Activated CD8-positive, alpha-beta memory T cell treated with anti-CD3 and anti-CD28 coated beads, Interleukin-2, amount 10 ng/mL, durations not matched to agents 7 days and 5 days (primary cell): ENCODE measurements at places on chromosomes 7 and 10.

DNA sequence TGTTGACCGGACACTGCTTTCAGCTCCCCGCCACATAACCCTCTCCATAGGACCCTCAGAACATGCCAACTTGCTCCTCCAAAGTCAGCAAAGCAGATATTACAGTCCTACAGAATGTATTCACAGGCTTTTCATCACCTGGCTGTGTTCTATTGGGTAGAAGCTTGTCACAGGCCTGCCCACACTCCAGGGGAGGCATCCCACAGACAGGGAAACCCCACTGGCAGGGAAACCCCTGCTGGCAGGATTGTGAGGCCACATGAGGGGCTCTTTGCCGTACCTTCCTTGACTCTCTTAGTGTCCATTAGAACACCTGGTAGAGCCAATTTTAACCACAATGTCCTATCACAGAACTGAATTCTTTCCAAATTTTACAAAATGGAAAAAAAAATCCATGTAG is 344.2 kb upstream of the MGMT start:
- DNase-seq = peak; percentile 16

GRCh38 chr10:80617807-80618206 is 80.1 kb downstream of the SH2D4B start:
- DNase-seq = no peak

GRCh38 chr7:28815928-28816373 is 142.2 kb downstream of the TRIL start:
- DNase-seq = no peak

DNA sequence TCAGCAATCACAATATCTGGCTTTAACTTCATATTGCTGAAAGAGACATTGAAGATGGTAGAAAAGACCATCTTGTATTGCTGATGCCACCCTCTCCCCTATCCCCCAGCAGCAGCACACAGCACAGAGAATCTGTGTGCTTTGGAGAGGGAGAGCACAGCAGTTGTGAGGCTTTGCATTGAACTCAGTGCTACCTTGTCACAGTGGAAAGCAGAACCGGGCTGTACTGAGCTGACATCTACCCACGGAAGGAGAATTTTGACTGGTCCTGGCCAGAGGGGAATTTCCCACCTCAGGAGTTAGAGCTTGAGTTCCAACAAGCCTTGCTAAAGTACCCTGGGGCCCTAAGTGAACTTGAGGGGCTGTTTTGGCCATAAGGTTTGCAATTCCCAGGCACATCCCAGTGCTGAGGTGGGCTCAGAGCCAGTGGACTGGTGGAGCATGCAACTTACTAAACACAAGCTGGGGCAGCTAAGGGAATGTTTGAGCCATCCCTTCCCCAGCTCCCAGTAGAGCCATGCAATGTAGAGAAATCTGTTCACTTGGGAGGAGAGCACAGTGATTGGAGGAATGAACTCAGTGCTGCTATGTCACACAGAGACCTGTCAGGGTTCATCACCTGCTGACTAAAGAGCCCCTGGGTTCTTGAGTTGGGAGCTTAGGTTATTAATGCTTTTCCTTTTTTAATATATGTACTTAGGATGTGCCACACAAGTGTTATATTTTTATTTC is 62.1 kb downstream of the OR13A1 start:
- no peak for DNase-seq

DNA sequence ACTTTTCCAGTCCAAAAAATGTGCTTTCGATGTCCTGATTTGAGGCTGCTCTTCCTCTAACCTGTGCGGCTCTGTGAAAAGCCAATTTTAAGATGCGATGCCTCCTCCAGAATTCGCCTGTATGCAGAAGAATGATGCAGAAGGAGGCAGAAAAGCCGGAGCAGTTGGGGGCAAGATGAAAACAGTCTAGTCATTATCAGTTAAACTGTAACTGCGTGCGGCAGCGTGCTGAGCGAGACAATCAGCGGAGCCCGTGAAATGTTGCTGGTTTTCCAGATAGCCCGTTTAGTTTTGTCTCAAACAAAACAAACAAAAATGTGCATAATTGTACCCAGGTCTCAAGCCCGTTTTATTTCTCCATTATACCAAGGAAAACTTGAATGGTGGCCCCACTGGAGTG is 137.0 kb upstream of the FGFR2 start:
- no peak for DNase-seq

GRCh38 chr10:28971255-28971654 is 293.9 kb downstream of the BAMBI start:
- no peak for DNase-seq

- DNase-seq = no peak
These were observed 32.6 kb upstream of the HSPB1 start for GRCh38 chr7:76269895-76270294.

- DNase-seq = no peak
These were observed 32.9 kb upstream of the UTF1 start for GRCh38 chr10:133196936-133197758.

DNA sequence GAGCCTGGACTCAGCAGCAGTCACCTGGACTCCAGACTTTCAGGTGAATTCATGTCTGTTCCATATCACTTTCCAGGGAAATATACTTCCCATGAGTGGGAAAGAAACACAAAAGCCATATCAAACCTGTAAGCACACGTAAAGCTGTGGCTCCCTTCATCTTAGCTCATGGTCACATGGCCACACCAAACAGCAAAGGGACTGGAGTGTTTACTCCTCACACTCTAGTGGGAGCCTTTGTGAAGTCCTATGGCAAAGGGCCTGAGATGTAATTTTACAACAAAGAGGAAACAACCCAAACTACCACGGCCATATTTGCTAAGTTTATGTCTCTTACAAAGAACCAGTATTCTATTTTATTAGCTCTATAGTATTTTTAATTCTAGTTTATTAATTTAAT is 16.3 kb downstream of the SFTPA1 start:
- DNase-seq = no peak

GRCh38 chr10:29815572-29815971 is 180.8 kb upstream of the SVIL start:
- DNase-seq = no peak

- no peak for DNase-seq
These were observed 180.0 kb upstream of the AHR start for GRCh38 chr7:17118412-17118811.

DNA sequence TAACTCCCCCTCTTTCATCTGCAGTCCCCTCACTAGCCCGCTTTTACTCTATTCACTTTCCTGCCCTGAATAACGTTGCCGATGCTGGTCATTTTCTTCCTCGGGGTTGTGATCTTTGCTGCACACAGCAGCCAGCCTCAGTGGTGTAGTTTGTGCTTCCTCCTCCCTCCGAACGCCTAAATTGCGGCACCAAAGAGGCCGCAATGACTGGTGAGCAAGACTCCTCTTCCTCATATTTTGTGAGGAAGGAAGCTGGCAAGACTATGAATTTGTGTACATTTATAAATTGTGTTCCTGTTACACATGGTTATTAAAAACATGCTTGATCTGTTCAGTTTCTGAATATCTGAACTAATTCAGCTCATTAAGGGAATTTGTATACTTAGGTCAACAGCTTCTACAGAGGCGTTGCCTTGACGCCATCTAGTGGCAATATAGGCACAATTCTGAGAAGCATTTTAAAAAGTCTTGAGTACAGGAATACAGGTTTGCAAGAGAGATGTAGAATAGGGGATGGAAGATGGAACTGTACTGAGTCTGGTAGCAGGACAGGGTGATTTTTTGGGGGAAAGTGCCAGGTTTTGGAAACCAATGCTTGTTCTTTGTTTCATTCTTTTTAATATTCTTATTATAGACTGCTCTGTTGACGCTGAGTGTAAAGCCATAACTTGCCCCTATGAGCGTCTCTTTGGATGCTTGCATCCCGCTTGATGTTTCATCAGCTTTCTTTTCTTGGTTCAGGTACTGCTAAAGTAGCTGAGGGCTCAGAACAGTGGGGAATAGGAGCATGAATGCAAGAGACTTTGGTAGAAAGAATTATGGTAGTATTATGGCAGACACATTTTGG is 4.1 kb upstream of the TAS2R5 start:
- DNase-seq = peak; percentile 44

DNA sequence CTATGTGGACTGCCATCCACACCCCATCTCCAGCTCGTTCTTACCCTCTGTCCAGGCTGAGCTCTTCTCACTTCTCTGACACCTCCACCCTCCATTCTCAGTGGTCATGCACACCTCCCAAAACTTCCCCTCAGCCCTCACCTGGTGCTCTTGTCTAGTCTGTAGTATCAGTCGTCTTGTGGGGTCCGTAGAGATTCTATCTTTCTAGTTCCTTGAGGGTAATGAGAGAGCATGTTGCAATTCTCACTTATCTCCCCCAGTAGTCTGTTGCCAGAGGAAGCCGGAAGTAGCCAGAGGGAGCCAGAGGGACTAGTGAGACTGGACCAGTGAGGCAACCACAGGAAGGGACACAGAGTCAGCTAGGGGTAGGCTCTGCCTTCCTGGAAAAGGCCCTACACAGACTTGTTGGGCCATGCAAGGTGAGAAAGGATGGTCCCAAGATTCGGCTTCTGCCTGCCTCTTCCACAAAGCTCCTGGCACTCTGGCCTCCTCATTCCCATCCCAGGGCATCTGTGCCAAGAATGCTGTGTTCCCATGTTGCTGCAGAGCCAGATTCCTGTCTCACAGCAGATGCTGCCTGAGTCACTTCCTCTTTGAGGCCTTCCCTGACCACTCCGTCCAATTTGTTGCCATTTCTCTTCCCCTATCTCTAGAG is 50.6 kb upstream of the DUSP5 start:
- DNase-seq = peak; percentile 39

GRCh38 chr7:77351539-77352004 is 64.6 kb downstream of the GSAP start:
- DNase-seq = peak; percentile 87

DNA sequence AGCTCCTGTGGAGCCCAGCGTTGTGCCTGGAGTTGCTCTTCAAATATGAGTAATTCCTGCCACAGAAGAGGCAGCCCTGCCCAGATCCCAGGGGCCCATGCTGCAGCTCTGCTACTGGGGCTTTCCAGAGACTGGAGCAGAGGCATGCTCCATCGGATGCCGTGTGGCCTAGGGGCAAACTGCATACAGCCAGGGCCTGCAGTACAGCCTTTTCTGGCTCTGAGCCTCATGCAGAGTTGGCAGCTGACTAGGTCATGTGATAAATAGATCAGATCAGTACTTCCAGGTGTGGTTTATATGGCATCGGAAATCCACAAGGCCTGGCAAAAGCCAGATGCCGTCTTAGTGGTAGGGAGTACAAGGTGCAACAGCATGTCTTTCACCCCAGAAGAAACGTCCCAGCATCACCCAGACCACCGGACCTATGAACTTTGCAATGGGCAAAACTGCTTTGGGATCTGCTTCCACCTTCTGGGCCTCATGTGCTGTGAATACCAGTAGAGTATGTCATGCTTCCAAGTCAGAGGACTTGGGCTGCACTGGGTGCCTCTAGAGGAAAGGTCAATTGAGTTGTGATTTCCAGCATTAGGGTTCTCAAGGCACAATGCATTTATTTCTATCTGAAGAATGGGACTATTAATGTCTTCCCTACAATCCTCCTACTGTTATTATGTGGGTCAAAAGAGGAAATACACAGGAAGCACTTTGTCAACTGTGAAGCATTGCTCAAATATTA is 250.7 kb upstream of the ZNF32 start:
- no peak for DNase-seq

DNA sequence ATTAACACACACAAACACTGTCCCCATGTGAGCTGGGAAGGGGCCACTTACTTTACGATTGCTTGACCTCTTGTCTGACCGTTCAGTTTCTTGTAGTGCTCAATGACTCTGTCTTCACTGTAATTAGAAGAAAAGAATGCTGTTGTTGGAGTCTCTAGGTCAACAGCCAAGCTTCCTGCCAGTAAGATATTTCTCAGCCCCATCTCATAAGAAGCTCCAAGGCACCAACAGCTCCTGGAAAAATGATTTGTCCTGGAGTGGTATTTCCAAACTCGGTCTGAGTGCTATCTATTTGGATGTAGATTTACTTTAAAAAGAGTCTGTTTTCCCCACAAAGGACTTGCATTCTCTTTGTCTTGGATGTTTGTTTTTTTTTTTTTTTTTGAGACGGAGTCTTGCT is 153.7 kb downstream of the PRPF18 start:
- no peak for DNase-seq

- no peak for DNase-seq
These were observed 171.3 kb downstream of the DNAJC1 start for GRCh38 chr10:21831986-21832820.

GRCh38 chr7:157276731-157277562 is 59.9 kb upstream of the DNAJB6 start:
- DNase-seq = peak; percentile 53

GRCh38 chr7:155878250-155878649 is 66.0 kb upstream of the SHH start:
- peak; percentile 26 for DNase-seq

DNA sequence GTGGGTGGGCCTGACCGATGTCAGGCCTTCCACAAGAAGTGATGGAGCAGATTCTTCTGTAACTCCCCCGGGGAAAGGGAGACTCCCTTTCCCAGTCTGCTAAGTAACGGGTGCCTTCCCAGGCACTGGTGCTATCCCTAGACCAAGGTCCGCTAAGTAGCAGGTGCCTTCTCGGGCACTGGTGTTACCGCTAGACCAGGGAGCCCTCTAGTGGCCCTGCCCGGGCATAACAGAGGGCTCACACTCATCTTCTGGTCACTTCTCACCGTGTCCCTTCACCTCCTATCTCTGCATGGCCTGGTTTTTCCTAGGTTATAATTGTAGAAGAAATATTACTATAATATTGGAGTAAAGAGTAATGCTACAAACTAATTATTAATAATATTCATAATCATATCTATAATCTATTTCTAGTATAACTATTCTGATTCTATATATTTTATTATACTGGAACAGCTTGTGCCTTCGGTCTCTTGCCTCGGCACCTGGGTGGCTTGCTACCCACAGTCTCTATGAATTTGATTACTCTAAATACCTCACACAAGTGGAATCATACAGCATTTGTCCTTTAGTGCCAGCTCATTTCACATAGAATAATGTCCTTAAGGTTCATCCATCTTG is 1378.7 kb downstream of the XPNPEP1 start:
- DNase-seq = peak; percentile 50

- DNase-seq = no peak
These were observed 9.4 kb downstream of the BRAT1 start for GRCh38 chr7:2545746-2546425.

- DNase-seq = no peak
These were observed 63.5 kb downstream of the ZNF365 start for GRCh38 chr10:62437696-62438095.

DNA sequence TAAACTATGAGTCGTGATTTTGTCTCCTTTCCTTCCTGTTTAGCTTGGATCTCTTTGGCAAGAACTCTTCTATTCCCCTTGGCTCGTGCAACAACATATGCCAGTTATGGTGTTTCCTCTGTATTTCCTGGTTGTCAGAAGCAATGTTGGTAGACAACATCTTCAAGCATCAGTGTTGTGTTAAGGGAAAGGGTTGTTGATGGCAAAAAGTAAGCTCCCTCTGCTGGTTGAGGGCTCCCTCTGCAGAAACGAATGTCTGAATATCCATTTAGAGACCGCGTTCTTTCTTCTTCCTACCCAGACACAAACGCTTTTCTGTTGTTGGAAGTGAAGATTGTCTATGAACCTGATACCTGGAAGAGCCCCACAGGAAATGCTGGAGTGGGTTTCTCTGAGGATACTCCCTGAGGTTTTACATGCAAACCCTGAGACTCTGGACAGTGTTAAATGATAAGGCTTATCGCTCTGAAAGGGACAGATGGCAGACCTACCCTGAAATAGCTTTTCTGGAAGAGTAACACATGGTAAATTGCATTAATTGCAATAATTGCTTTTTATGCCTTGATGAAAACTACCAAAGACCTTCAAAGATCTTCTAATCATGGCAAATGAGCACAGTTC is 23.5 kb upstream of the C1QL3 start:
- DNase-seq = no peak
